Stimulated activated CD4-positive, alpha-beta T cell treated with anti-CD3 and anti-CD28 coated beads, Interleukin-15, amount 100 ng/mL, for 1 hour (primary cell): ENCODE measurements at places on chromosomes 7 and 10.

- no peak for DNase-seq
Measured at GRCh38 chr7:141495057-141495456, 56.2 kb upstream of the AGK start.

GRCh38 chr10:100184840-100185239 is 989 bp downstream of the ERLIN1 start:
- no peak for DNase-seq

DNA sequence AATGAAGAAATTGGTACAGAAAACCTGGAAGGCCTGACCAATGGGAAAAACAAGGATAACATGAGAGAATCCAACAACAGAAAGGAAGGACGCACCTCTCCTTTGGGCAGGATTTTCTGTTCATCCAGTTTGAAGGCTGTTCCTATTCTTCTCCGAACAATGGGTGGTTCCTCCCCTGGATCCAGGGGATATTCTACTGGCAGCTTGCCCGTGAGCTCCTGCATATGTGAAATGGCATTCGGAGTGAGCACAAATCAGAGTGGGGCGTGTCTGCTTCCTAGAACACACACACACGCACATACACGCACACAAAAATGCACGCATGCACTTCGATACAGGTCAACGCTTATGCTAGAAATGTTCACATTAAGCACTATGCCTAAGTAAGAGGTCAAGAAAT is 83.5 kb downstream of the PRPF18 start:
- no peak for DNase-seq

DNA sequence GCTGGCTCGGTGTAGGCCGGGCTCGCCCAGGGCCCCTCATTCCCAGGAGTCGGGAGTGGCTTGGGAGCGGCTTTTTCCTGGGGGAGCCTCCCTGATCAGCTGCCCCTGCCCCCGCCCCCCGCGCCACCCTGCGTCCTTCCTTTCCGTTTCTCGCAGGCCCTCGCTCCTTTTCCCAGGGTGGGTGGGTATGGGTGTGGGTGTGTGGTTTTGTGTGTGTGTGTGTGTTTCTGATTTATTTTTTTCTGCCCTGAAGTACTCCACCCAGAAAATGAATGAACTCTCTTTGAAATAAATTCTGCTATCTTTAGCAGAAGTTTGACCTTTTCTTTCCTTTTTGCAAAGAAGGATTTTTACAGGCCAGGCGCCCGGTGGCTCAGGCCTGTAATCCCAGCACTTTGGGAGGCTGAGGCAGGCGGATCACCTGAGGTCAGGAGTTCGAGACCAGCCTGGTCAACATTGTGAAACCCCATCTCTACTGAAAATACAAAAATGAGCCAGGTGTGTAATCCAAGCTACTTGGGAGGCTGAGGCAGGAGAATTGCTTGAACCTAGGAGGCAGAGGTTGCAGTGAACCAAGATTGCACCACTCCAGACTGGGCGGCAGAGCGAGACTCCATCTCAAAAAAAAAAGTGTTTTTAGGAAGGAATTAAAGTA is 30.0 kb upstream of the AP5Z1 start:
- no peak for DNase-seq

GRCh38 chr10:26172131-26172530 is 44.4 kb upstream of the GAD2 start:
- DNase-seq, result no peak

DNA sequence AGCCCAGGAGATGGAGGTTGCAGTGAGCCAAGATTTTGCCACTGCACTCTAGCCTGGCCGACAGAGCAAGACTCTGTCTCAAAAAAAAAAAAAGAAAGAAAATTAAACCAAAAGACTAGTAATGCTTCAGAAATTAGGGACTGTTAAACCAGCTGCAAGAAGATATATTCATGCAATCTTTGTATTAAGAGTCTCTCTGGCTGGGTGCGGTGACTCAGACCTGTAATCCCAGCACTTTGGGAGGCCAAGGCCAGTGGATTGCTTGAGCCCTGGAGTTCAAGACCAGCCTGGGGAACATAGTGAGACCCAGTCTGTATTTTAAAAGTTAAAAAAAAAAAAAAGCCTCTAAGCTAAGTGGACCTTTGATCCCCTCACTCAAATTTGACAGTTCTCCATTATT is 2.5 kb upstream of the HNRNPF start:
- DNase-seq, result no peak

GRCh38 chr7:66265566-66265965 is 60.4 kb downstream of the TPST1 start:
- no peak for DNase-seq

- DNase-seq, result no peak
Measured at GRCh38 chr7:128945668-128946366, 8.1 kb downstream of the IRF5 start.

GRCh38 chr7:389911-390601 is 100.1 kb downstream of the FOXL3 start:
- no peak for DNase-seq

DNA sequence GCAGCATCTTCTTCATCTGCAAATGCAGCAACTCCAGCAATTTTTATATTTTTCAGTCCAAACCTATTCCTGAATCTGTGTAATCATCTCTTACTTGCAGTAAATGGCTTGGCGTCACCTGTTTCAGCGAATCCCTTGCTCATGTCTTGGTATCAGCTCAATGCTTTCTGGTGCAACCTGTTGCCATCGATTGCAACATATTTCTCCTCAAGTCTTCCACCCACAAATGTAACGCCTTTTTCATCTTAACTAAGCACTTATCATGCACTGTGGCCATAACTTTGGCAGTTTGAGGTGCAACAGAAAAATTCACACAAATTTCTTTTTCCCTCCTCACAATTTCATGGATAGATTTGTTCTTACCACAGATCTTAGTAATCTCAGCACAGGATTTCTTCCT is 168.3 kb downstream of the HERPUD2 start:
- DNase-seq, result no peak

DNA sequence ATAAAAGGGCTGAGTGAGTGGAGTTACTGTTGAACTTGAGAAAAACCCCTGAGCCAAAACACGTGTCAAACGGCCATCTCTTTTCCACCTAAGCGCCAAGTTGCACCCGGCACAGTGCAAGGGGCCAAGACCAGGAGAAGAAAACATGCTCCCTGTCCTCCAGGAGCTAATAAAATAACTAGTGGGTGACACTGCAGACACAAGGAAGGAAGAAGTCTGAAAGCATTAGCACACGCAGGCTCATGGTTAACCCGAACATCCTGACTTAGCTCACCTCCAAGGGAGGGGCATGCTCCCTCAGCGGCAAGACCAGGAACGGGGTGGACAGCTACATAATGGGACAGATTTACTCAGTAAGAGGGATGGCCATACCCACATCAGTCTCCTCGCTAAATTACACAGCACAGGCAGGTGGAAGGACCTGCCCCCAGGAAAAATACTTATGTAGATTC is 65.0 kb downstream of the PIP4K2A start:
- DNase-seq, result no peak

GRCh38 chr10:131819241-131820072 is 81.4 kb upstream of the PPP2R2D start:
- no peak for DNase-seq

- DNase-seq, result no peak
Measured at GRCh38 chr7:158601090-158601489, 13.5 kb upstream of the PTPRN2 start.

GRCh38 chr7:106465704-106466468 is 181.1 kb upstream of the NAMPT start:
- no peak for DNase-seq

- no peak for DNase-seq
Measured at GRCh38 chr10:30791197-30791611, 161.7 kb upstream of the LYZL2 start.

- DNase-seq, result no peak
Measured at GRCh38 chr7:87202705-87203104, 16.8 kb downstream of the TMEM243 start.

GRCh38 chr10:119299531-119299930 is 92.2 kb downstream of the GRK5 start:
- no peak for DNase-seq

DNA sequence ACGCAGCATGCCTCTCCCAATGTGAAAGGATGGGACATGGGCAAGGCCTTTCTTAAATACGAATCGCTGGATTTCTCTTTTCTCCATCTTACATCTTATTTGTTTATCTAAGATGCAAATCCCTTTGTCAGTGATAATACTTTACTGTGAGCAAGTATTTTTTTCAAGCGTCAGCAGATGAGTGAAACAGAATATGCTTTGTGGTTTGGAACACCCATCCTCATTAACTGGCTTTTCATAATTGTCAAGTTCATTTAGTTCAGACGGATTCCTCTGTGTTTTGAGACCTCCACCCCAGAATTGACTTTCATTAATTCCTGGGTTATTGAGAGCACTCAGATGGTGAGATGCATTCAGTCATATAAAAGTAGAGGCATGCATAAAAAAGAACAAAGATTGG is 149.8 kb downstream of the NSUN6 start:
- no peak for DNase-seq

- DNase-seq, result no peak
Measured at GRCh38 chr10:122658356-122659049, 41.1 kb downstream of the C10orf120 start.

- DNase-seq, result no peak
Measured at GRCh38 chr7:98493030-98493778, 92.3 kb upstream of the BAIAP2L1 start.

DNA sequence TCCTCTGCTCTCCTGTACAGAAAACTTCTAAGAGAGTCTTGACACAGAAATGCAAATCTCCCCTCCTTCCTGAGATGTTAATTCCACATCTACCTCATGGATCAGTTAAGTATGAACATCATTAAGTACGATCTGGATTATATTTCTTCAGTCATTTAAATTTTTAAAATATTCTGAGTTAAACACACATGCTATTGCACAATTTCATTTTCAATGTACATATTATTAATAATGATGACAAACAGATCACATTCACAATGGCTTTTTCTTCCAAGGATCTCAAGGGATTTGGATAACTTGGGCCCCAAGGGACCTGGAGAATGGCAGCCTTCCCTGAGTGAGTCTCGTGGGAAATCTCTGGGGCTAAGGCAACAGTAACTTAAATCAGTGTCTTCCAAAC is 16.2 kb downstream of the BEND7 start:
- no peak for DNase-seq

DNA sequence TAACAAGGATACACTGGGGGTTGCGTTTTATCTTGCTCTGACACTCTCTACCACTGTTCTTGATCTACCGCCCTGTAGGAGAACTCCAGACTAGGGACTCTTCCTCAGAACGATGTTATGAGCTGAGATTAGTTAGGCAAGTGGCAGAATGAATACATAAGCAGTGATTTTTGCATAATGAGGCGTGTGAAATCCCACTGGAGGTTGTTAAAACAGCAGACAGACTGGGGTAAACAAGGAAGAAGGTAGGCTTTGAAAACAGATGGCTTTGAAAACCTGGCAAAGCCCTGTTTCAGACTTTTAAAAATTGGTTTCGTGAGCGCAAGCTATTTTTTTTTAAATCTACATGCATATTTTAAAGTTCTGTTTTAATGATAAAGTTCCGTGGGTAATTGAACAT is 785.2 kb downstream of the TYW1 start:
- DNase-seq, result no peak

DNA sequence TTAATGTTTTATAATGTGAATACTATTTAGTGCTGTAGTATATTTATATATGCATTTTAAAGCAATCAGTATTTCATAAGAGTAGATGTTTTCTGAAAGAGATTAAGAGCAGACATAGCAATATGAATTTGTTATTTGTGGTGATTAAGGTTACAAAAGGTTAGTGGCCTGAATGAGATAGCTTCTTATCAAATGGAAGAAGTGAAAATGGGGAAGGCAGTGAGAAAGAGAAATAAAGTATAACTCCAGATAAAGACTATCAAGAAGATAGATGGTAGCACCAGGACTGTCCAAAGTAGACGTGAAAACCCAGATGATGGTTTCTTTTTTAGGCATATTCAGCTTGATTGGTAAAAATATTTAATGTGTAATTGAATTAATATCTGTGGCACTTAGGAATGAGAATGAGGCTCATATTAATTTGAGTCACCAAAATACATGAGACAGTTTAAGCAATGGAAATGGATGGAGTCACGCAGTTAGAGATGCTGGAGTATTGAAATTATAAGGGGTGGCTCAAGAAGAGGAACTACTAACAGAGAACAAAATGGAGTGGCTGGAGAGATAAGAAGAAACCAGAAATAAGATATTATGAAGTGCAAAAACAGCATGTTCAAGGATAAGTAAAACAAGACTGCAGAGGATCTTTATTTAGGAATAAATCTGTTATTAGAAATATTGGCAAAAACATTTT is 288.0 kb upstream of the SEMA3C start:
- no peak for DNase-seq

GRCh38 chr10:71546220-71546619 is 149.5 kb downstream of the CDH23 start:
- no peak for DNase-seq
